Kidney epithelial cell (primary cell): ENCODE measurements at places on chromosomes 1 and 21.

GRCh38 chr1:188140958-188141357, 1312.2 kb downstream of the PLA2G4A start:
- DNase-seq, result no peak

DNA sequence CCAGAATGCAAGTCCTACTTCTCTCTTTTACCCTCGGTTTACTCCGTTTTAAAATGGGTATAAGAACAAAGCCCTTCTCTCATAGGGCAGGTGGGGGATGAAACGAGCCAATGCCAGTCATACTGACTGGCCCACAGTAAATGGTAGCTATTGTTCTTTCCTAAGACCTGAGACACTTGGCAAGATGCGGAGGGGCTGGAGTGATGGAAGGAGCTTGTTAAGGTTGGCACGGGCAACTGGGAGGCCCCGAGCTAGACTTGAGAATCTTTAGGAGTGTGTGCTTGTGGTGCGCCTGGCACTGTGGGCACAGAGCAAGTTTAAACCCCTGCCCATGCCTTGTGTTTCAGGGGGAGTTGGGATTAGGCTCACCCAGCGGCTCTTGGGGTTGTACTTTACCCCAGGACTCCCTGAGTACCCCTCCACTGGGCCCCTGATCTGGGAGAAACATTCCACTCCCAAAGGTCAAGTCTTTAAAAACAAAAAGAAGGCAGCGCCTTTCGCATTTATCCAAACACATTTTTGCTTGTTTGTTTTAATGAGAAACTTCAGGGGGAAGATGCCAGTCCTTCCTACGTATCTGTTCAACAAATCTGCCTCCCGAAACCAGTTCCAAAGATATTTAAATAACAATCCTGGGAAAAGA, 240.6 kb upstream of the TMEM51 start:
- DNase-seq, result no peak

DNA sequence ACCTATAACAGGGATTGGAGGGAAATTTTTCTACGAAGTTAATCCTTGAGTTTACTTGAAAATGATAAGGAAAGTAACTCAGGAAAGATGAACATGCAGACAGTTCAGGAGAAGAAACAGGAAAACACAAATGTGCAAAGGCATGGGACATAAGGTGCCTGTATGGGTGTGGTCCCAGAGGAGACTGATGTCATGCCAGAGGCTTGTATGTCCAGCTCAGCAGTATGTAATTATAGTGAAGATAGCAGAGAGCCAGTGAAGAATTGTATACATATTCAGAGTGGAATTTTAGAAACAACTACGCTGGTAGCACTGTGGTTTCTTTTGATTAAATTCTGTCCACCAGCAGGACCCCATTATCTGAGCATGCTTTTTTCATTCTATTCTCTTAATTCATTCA, 179.5 kb downstream of the LRRC7 start:
- DNase-seq, result no peak

GRCh38 chr1:10730985-10731384, 65.5 kb downstream of the CASZ1 start:
- DNase-seq, result peak; percentile 74

DNA sequence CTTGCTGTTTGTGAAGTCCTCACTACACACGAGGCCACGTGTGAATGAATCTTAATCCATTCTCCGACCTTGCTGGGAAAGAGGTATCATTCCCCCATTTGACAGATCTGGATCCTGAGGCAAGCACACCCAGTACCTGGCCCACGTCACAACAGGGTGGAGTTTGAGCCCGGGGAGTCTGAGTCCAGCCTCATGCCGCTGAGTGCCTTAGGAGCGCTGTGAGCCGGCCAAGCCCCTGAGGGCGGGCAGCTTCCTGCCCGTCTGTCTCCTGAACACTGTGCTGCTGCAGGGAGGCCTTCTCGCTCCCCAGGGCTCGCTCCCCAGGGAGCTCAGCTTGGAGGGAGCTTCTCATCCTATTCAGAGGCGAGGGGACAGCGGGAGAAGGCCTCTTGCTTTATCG, 29.7 kb downstream of the SLC45A1 start:
- no peak for DNase-seq

GRCh38 chr1:240820816-240821215, 208.9 kb upstream of the GREM2 start:
- no peak for DNase-seq

- no peak for DNase-seq
Measured at GRCh38 chr1:19390901-19391595, 78.9 kb downstream of the SLC66A1 start.

GRCh38 chr1:212451416-212452322, 18.9 kb downstream of the NENF start:
- DNase-seq, result no peak

DNA sequence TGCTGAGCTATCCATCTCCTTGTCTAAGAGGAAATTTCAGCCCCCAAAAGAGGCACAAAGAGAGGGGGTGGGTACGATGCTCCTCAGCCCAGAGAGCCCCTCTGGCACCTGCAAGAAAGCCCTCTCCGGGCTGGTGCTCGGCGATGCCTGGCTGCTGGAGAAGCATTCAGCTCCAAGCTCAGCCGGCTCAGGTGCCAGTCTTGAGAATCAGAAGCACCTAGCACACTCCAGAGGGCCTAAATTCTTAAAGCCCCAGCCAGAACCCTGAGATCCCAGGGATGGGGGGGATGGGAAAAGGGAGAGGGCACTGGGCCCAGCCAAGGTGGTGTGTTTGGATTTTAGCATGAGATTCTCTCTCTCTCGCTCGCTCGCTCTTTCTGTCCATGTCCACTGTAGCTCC, 2.9 kb downstream of the GRIK3 start:
- no peak for DNase-seq

DNA sequence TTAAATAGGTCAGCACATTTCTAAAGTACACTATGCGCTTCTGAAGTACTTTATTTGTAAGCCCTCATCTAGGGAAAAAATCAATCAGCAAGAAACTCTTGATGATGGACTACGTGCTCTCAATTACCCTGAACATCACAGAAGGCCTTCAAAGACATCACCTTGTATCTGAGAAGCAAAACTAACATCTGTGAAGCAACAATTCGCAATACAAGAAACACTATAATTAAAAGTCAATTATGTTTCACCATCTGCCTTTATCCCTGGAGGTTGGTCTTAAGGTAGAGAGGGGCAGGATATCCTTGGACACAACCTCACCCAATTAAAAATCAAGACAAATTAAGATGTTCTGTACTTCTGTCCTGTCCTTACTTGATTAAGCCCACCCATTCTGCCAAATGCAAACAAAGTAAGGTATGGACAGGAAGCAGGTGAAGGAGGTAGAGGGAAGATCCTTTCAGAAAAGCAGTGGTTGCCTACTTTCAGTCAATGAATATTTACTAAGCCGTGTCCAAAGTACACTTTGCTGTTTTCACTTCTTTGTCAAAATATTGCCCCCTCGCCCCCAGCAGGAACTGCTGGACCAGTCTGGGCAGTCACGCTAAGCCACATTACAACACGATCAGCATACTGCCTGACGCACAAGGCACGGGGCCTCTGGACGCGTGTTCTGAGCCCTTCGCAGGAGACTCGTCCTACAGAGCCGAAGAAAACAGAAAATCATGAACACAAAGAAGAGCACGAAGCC, 887 bp downstream of the SLC19A2 start:
- no peak for DNase-seq

DNA sequence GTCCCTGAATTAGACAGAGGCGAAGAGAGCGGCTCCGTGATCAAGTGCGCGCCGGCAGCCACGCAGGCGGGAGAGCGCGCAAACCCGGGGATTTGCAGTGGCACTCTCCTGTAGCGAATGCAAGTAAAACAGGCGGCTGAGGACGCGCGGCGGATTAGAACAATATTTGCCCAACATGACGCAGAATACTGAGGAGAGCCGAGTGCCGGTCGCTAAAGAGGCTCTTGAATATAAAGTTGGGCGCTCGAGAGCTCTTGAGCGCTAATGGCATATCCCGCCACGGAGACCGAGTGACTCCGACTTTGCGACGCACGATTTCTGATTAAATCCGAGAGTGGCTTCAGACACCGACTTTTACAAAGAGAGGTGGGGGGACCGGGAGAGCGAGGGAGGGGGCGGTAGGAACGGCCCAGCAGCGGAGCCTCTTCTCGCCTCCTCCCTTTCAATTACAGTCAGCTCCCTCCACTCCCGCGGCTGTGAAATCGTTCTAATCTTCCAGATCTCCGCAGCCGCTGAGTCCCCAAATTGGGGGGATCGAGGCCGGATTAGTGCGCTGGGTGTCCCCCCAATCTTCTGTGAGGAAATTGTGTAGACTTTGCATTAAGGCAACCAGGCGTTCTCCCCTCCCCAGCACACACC, 2.3 kb downstream of the PAX7 start:
- DNase-seq, result no peak

GRCh38 chr1:108079440-108080025, 114.6 kb upstream of the VAV3 start:
- no peak for DNase-seq

GRCh38 chr1:202193614-202194327, at the start of gene LGR6:
Gene LGR6 (plus strand): TSS chr1:202193799. CDS start chr1:202193990, 191 bp downstream.
- DNase-seq, result no peak

GRCh38 chr1:64838486-64838885, 93.6 kb downstream of the RAVER2 start:
- no peak for DNase-seq

- DNase-seq, result no peak
Measured at GRCh38 chr1:222787729-222788128, 27.1 kb upstream of the DISP1 start.

DNA sequence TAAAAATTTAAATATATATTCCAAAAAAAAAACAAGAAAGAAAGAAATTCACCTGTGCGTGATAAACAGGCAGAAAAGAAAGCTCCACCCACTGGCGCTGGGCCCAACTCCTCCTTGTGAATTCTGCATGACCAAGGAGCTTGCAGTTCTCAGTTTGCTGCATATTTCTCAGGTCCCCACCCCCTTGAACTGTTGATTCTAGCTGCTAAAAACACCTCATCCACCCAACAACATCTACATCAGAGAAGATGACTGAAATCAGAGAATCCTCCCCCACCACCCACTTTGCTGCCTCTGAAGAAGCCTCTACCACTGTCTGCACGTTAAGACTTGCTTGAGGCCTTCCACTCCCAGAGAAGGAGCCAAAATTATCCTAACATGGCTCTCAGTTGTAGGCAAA, 104.8 kb downstream of the RGS2 start:
- no peak for DNase-seq

GRCh38 chr1:212696721-212697331, 2.8 kb downstream of the BATF3 start:
- no peak for DNase-seq

GRCh38 chr1:181816608-181817007, 244.9 kb downstream of the ZNF648 start:
- no peak for DNase-seq

DNA sequence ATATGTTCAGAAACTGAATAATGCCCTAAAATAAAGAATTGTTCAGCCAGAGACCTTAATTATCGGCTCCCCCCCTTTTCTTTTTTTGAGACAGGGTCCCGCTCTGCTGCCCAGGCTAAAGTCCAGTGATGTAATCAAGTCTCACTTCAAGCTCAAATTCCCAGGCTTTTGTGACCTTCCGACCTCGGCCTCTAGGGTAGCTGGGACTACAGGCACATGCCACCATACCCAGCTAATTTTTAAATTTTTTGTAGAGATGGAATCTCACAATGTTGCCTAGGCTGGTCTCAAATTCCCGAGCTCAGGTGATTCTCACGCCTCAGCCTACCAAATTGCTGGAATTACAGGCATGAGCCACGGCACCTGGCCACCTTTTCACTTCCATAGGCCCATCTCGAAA, 26.5 kb downstream of the TMCO1 start:
- DNase-seq, result no peak

DNA sequence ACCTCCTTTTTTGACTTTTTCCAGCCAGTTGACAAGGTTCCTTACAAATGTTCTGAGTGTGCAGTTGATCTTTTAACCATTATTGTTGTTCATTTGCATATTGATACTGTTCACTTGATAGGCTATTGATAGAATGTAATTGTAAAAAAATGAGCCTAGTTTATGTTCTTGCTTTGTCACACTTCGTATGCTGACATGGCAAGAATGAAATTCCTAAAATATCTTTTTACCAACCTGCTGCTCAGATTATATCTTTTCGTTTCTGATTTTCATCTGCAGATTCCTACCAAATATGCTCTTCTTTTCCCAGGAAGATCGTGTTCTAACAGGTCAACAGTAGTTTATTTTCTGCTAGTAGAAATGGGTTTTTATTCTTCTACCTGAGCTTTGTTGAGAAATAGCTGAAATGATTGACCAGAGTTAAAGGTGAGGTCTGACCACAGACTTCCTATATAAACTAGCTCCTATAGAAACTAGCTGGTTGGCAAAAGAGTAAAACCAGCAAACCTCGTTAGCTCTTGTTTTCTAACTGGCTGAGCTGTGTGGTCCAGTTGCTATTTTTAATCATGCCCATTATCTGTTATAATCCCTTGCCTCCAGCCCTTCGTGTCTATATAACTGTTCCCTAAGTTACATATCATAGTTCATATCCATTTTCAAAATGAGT, 174.8 kb downstream of the HS2ST1 start:
- no peak for DNase-seq

DNA sequence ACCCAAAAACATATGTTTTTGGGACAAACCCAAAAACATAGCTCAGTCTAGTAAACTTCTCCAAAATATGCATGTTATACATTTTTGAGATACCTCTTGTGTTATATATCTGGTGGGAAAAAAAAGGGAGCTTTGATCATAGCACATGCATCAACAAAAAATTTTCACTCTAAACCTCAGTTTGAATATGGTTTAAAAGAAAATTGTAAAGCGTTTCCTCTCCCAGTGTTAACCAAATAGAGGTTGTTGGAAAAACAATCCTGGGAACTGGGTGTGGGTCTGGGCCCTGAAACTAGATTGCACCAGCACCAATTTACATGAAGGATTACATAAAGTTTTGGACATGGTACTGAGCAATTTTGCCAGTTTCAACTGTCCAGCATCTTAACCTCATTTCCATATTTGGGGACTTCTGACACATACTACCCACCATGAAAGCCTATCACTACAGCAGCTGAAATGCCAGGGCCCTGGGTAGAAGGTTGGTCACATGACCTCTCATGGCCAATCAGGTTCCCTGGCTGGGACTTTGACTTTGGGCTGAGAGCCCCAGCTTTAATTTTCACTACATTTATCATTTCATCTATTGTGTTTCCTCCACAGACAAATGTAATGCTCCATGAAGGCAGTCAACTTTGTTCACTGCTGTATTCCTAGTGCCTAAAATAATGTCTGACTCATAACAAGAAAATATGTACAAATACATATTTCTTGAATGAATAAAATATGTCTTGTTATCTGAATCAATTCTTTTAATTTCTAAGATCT, 150.7 kb downstream of the SETD4 start:
- no peak for DNase-seq

DNA sequence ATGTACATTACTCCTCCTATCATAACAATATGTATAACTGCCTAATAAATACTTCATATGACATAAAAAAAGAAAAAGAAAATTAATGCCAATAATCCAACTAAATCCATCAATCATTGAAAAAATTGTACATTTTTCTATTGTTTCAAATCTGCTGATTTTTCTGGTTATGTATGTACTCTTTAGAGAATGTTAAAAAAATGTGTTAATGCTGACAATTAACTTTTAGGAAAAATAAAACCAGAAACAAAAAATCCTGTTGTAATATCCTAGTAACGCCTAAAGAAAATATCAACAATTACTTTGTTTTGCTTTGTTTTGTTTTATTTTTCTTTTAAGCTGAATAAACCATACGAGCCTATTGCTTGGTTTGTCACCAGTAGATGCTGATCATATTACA, 213.9 kb upstream of the USP25 start:
- DNase-seq, result no peak

GRCh38 chr1:109116286-109116685, 2.4 kb downstream of the ELAPOR1 start:
- no peak for DNase-seq
